DMS153 (cell line): ENCODE measurements at places on chromosomes 16 and 17.

DNA sequence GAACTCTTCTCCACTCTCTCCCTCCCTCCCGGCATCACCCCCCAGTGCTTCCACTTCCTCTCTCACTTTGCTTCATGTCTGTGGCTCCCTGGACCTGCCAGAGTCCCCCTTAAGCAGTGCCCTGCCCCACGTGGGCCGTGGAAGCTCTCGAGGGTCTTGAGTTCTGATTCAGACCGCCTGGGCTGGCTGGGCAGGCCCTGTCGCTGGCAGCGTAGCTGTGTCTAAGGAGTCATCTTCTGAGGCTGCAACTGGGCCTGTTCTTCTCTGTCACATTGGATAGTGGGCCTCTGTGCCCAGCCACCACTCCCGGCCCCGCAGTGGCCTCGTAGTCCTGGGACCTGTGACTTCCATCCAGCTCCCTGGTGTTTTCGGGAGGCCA, 30.7 kb downstream of the MNT start:
- DNase-seq: no peak

- DNase-seq: no peak
These were observed 333.6 kb downstream of the SHISA9 start for GRCh38 chr16:13234999-13235398.

DNA sequence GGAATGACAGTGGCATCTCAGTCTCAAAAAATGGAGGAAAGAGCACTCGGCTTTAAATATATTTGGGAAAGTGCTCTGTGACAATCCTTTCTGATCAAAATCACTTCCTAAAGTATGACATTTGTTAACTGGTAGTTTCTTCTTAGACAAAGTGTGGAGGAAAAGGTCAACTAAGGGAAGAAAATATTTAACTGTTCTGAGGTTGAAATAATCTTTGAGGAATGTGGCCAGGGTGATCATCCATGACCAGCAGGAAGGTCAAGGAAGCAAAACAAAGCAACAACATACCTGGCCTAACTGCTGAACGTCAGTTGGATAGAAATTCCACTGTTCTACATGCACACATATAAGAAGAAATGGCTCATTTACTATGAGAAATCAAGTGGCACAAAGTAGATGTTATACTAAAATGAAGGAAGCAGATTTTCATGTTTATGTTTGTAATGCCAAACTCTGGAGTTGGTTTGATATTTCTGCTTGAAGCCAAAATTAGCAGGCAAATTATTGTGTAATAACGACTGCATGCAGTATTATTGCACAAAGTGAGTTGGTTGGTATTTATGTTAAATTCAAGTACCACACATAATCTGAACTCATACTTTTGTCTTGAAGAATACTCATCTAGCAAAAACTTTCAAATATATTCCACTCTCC, 87.3 kb upstream of the CORO6 start:
- DNase-seq: no peak

DNA sequence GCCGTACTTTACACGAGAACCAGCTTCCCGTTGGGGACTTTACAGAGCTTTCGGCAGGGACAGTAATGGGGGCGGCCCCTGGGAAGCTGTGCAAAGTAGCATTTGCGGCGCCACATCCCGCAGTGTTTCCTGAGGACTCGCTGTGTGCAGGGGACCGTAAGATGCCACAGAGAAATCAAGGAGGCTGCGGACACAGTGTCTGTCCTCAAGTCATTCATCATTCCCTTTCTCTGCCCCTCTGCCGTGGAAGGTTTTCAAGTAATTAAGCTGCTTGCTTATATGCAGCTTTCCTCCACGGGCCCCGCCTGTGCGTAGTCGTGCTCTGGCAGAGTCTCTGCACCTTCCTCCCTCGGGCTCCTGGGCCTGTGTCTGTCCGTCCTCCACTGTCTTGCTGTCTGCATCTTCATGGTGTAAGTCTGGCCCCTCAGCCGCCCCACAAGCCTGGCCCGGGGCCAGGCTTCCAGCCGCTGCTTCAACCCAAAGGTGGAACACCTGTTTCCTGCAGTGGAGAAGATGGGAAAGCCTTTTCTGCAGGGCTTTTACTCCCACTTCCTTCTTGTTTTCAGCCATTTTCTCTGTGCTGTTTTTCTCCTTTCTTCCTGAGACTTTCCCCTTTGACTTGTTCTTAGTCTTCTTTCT, 216.9 kb upstream of the CHMP6 start:
- DNase-seq: peak; percentile 36

DNA sequence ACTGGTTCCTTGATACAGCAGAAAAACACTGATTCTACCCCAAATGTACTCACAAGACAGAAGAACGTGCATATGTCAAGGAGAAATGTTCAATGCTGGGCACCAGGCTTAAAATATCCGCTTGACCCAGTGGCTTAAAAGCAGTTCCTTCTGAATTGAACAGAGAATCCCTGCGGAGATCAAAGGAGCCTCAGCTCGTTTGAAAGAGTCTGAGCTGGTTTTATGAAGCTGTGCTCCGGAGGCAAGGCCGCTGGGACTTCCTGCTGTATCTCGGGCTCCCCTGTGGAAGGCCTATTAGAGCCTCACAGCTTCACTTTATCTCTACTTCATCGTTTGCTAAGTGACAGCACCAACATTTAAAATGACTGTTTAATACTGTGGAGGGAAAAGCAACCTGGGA, 2.2 kb downstream of the LMF1 start:
- no peak for DNase-seq

DNA sequence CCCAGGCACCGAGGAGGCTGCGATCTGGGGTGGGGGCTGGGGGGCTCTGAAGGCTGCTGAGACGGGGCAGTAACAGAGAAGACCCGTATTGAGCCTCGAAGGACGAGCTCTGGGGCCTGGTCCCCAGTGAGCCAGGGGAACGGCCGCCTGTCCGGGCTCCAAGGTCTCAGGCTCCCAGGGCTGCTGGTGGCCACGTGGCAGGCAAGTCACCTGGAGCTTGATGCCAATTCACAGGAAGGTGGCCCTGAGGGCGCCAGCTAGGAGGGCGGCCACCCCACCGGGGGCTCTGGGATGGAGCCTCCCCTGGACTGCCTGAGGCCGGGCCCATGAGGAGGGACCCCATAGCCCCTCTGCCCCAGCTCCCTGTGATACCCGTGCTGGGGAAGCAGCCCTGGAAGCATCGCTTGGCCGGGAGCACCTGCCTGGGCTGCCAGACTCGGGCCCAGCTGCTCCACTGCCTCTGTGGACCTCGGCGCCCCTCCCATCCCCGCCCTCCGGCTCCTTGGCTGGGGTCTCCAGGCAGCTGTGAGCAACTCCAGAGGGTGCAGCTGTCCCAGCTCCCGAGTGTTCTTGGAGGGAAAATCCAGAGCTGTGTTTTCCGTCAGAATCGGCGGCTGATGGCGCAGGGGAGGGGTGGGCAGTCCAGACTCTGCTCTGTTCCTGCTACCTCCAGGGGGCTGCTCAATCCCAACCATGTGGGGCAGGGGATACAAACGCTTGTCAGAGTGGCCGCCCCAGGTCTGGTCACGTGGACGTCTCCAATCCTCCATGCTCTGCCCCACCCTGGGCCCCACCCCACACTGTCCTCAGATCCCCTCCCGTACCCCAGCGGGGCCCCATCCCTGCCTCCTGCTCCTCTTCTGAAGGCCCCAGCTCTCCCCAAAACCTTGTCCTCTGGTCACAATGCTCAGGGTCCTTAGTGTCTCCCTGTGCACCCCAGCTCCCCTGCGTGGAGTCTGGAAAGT, 67.2 kb upstream of the GNG13 start:
- no peak for DNase-seq

GRCh38 chr17:50532452-50533024, at the start of gene EPN3:
TSS of gene EPN3 (plus strand) at chr17:50532735. CDS start at chr17:50536557, 3,822 bp downstream.
- DNase-seq: no peak

GRCh38 chr16:10951026-10951425, 6.7 kb downstream of the CLEC16A start:
- no peak for DNase-seq

- DNase-seq: no peak
These were observed 60.1 kb upstream of the GSE1 start for GRCh38 chr16:85552980-85553435.

- DNase-seq: no peak
These were observed 35.8 kb upstream of the ABCA9 start for GRCh38 chr17:69096541-69096940.

DNA sequence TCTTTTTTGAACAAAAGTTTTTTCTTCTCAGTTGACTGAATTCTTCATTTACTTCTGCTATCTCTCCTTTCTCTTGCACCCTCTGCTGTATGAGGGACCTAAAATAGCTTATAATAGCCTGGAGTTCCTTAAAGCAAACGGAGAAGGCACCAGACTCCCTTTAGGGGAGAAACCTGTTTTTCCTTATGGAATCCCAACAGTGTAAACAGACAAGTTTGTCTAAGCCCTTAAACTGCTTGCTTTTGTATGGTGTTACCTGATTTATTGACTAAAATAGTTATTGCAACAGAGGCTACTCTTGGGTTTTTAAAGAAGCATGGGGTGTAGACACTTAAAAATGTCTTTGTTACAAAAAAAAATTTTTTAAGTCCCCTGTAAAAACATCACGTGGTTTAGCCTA, 12.9 kb upstream of the TRIM25 start:
- DNase-seq: no peak

DNA sequence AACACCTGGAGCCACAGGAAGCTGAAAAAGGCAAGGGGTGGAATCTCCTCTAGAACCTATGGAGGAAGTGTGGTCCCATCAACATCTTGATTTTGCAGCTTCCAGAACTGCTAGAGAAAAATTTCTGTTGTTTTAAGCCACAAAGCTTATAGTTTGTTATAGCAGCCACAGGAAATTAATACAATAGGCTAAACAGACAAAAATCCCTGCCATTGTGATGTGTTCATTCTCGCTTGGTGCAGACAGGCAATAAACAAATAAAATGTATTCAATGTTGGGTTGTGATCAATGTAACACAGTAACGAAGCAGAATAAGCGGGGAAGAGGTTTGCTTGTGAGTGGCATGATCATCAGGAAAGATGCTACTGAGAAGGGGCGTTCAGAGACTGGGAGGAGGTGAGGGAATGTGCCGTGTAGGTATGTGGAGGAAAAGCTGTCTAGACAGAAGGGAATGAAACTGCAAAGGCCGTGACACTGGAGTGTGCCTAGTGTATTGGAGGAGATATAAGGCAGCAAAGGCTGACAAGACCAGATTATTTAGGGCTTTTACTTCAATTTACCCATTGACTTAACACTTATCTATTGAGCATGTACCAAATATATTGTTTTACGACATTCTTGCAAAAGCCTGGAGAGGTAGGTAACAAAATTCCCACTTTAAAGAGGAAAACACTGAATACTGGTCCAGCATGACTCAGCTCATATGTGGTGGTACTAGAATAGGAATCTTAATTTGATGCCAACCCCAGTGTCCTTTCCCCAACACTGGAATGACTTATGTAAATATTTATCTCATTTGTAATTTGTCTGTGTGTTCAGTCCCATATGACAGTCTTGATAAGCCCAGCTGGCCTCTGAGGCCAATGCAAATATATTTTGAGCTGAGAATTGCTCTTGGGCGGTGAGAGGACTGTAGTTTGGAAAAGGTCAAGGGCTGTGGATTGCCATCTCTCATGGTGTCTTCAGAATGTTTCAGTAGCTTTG, 375.9 kb downstream of the CDH13 start:
- DNase-seq: peak; percentile 61

GRCh38 chr16:72278301-72278700, 106.3 kb upstream of the PMFBP1 start:
- no peak for DNase-seq
